AG08395 (cell line): ENCODE measurements at places on chromosomes 4 and X.

DNA sequence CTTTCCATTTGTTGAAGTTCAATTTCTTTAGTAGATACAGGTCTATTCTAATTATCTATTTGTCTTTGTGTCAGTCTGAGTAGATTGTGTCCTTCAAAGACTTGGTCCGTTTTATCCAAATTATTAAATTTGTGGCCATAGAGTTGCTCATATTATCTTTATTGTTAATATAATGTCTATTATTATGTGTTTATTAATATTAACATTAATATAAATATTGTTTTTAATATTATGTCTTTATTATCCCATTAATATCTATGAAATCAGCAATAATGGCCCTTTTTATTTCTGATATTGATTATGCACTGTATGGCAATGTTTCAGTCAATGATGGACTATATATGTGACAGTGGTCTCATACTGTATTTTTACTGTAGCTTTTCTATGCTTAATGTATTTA lies 2067.3 kb upstream of the AGA start:
- no peak for DNase-seq

- DNase-seq, result no peak
These were observed 181.8 kb downstream of the USP46 start for GRCh38 chr4:52477191-52477780.

DNA sequence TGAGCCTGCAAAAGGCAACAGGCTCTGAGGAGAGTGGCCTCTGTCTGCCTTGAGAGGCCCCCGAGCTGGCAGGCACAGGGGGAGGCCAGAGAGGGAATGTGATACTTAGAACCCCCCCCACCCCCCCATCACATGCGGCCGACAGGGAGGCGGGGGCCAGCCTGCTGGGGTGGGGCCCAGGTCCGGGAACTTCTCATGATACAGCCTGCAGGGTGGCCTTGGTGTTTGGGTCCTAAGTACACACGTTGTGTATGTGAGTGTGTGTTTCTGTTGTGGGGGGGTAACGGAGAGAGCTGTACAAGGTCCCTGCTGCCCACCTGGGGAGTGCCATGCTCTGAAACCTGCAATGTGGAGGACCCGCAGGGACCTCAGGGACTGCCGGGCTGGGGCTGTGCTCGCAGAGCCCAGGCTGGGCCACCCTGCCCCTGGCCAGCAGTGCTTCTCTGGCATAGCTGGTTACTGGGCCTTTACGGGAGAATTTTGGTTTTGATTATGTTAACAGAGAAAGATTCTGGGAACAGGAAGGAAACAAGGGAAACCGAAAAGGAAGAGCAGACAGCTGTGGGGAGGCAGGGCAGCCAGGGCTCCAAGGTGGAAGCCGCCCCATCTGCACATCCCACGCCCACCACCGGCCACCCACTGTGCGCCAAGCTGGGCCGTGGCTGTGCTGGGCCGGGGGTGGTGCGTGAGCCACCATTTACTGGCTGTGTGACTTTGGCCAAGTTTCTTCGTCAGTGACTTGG lies 19.9 kb downstream of the SH3BP2 start:
- DNase-seq, result no peak

DNA sequence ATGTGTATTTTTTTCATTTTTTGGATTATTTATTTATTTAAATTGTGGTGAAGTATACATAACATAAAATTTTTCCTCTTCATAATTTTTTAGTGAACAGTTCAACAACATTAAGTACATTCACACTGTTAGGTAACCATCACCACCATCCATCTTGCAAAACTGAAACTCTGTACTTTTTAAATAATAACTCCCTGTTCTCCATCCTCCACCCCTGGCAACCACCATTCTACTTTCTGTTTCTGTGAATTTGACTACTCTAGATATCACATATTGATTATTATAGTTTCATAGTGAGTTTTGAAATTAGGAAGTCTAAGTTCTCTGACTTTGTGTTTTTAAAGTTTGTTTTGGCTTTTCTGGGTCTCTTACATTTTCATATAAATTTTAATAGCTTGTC lies 89.3 kb upstream of the STX18 start:
- no peak for DNase-seq

DNA sequence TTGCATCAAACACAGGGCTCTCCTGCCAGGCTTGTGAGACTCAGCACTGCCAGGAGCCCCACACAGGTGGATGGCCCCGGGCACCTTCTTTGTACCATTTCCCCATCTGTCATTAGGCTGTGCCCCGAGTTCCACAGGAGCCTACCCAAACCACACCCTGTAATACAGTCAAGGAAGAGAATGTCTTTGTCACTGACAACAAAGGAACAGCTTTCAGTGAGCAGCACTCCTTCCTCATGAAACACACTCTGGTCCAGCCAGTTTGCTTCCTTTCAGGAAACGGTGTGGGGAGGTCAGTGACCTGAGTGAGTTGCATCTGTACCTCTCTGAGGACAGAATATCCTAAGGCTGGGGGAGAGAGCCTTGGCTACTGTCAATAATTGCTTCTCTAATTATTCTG lies 53.7 kb downstream of the LNX1 start:
- DNase-seq, result no peak

DNA sequence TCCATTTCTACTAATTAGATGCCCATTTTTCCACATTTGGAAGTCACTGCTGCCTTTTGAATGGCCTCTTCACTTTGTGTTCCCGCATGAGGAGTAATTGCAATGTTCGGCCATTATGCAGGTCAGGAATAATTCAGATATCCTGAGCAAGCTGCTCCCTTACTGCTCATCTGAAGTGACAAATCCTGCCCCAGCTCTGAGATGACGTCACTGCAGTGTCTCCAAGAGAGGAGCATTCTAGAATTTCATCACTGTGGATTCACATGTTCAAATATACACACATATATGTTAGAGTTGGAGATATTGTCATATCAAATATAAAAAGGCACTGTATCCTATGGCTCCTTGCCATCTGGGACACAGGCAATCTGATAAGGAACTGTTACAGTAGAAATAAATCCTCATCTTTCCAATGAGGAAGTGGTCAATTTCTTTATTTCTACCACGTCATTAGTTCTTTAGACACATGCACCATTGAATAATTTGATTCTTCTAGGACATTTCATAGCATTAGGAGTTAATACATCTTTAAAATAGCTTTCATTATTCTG lies 706.9 kb upstream of the TENM3 start:
- no peak for DNase-seq

DNA sequence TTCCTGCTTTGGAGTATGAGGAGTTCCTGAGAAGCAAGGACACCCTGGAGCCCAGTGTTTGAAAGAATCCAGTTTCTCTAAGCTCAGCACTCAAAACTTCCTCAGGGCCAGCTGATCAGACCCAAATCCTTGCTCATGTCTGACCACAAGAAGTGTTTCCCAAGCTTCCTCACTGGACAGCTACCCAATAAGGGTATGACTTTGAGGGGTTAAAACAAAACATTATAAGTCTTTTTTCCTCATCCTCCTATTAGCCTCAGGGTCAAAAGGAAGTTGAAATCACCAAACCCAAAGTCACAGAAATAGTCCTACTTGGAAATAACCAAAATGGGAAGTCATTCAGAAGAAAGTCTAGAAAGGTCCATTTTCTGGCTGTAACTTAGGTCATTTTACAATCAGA lies 13.7 kb downstream of the ZBTB33 start:
- DNase-seq, result no peak

- DNase-seq, result no peak
These were observed 157.1 kb upstream of the LNX1 start for GRCh38 chr4:53748328-53748772.

- no peak for DNase-seq
These were observed 96.9 kb downstream of the WFS1 start for GRCh38 chr4:6366581-6366980.
